Body of pancreas (tissue), 4 donors: ENCODE measurements at places on chromosomes 6 and 20. TPM values are rescaled to one million over a fixed set of nuclear protein-coding genes. Genes with fewer than 3 reads are reported as not detected.

Gene TMEM200A
- total RNA-seq = 0.66 TPM

Gene DCDC2
- total RNA-seq = 37.4 TPM

Gene SEL1L2
- not detected for total RNA-seq

Gene BFSP1
- 0.99 TPM for total RNA-seq

Gene SAMD10
- total RNA-seq = 3.6 TPM

Gene MCHR2
- total RNA-seq = not detected

Gene TPX2
- total RNA-seq = not detected

Gene HTR1B
- 0.52 TPM for total RNA-seq

Gene AAR2
- 16.3 TPM for total RNA-seq

DNA sequence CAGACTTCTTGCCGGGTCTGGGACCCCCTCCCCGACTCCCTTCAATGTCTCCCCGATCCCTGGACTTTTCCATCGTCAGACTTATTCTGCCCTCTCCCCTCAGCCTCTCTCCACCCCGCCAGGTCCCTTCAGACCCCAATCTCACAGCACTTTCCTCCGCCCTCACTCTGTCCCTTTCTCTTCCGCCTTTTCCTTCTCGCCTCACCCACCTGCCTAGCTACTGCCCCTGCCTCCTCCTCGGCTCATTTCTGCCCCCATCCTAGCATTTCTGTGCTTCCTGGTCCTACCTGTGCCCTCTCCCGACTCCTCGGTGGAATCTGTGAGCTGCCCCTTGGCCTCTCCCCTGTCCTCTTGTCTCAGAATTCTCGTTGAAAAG lies 616 bp downstream of the CHMP4B start:
- H3K27me3 ChIP-seq = no peaks in the 10 kb centered on the region
- H3K27ac ChIP-seq = peak overlapping the region; percentile 91
- DNase-seq = peak; percentile 27
- H3K4me1 ChIP-seq = peaks cover 44% of the 10 kb centered on the region
- H3K4me3 ChIP-seq = peak overlapping the region; percentile 49

DNA sequence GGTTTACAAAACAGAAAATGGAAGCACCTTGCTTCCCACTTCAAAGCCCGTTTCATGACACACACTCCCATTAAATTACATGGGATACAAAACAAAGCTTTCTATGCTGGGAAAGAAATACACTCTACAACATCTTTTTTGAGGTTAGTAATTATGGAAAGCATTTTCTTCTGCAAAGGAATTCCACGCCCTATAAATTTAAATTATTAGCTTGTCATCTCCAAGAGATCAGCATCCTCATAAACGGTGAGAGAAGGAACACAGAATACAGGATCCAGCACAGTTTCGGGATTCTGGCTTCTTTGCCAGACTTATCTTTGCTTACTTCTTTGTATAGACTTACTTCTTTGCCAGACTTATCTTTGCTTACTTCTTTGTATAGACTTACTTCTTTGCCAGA lies 1.3 kb upstream of the SMPDL3A start:
- H3K27me3 ChIP-seq = no peaks in the 10 kb centered on the region
- peaks cover 36% of the 10 kb centered on the region for H3K4me1 ChIP-seq
- no peak overlapping the region for H3K27ac ChIP-seq
- no peak for DNase-seq

DNA sequence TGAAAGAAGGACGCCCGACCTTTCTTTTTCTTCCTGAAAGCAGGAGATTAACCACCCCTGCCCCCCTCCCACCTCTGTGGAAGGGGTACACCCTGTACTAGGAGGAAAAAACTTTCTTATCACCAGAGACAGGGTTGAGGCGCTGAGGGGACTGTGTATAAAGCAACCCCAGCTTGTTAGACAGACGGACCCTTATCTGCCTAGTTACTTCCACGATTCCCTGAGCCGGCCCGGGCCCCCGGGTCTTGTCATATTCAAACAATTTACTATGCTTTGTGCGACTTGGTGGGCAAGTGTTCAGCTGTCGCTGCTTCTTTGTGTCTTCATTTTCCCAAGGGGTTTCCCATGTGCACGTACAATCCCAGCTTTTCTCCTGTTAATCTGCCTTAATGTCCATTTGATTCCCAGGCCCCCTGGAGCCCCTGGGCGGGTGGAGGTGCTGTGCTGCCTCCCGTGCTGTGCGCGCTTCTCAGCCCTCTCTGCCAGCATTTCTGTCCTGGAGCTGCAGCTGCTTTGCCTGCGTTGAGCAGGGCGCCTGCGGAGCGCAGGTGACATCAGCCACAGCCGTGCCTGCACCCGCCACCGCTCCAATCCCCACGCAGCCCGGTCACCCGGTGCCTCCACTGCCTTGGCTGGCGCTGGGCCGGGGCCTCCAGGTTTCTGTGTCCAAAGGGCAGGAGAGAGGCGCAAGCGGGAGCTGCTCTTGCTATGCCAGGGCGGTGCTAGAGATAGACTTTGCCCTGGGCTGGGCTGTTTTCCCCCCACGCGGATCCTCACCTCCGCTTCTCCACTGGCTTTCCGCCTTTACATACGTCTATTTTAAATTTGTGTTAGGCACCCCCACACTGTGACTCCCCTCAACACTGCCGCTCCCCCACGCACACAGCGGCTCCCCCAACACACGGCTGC lies 96.2 kb downstream of the TTLL2 start:
- no peaks in the 10 kb centered on the region for H3K36me3 ChIP-seq
- H3K4me3 ChIP-seq = no peak overlapping the region
- no peak overlapping the region for H3K27ac ChIP-seq

- H3K36me3 ChIP-seq = no peaks in the 10 kb centered on the region
- no peak for DNase-seq
- H3K4me1 ChIP-seq = peaks cover 14% of the 10 kb centered on the region
- no peak overlapping the region for H3K4me3 ChIP-seq
These were observed 16.2 kb downstream of the SOBP start for GRCh38 chr6:107506145-107506544.

DNA sequence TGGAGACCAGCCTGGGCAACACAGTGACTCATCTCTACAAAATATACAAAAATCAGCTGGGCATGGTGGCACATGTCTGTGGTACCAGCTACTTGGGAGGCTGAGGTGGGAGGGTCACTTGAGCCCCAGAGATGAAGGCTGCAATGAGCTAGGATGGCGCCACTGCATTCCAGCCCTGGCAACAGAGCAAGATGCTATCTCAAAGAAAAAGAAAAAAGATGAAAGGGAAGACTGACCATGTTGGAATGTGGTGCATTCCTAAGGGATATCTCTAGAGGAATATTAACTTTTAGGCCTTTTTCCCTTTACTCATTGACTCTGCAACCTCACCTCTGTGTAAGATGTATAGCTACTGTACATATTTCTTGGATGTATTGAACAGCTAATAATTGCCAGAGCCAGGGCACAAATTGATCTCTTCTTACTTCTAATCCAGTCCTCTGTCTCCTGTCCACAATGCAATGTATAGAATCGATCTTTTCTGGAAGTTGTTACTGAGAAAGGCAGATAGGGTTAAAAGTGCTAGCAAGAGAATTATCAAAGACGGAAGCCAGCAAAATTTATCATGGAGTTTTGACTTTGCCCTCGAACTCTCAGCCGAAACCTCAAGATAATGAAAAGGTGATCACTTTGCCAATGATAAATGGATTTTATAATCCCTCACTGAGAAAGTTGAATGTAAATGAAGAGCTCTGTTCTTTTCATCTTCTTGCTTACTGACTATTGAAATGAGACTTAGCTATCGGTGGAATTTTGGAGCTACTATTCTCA lies 46.3 kb downstream of the GCNT2 start:
- H3K27ac ChIP-seq = no peak overlapping the region
- no peak for DNase-seq
- no peak overlapping the region for H3K4me3 ChIP-seq
- no peaks in the 10 kb centered on the region for H3K27me3 ChIP-seq
- no peaks in the 10 kb centered on the region for H3K36me3 ChIP-seq

- DNase-seq = peak; percentile 60
- H3K4me1 ChIP-seq = peaks cover 13% of the 10 kb centered on the region
- H3K36me3 ChIP-seq = no peaks in the 10 kb centered on the region
- H3K27me3 ChIP-seq = no peaks in the 10 kb centered on the region
- no peak overlapping the region for H3K4me3 ChIP-seq
These were observed 10.4 kb upstream of the VNN2 start for GRCh38 chr6:132768051-132768517.

- H3K36me3 ChIP-seq = no peaks in the 10 kb centered on the region
- DNase-seq = no peak
- H3K27me3 ChIP-seq = no peaks in the 10 kb centered on the region
- no peaks in the 10 kb centered on the region for H3K4me1 ChIP-seq
These were observed 287.0 kb downstream of the CLIC5 start for GRCh38 chr6:45728674-45729073.

GRCh38 chr6:166021429-166021828 lies 146.2 kb downstream of the TBXT start:
- no peaks in the 10 kb centered on the region for H3K4me1 ChIP-seq
- H3K4me3 ChIP-seq = no peak overlapping the region
- DNase-seq = no peak

- H3K27me3 ChIP-seq = no peaks in the 10 kb centered on the region
- H3K36me3 ChIP-seq = no peaks in the 10 kb centered on the region
- no peak overlapping the region for H3K4me3 ChIP-seq
- H3K4me1 ChIP-seq = no peaks in the 10 kb centered on the region
These were observed 159.8 kb upstream of the PRDM1 start for GRCh38 chr6:105926318-105926717.

GRCh38 chr20:41408156-41408794 lies 41.7 kb upstream of the EMILIN3 start:
- no peak for DNase-seq
- no peak overlapping the region for H3K4me3 ChIP-seq
- no peaks in the 10 kb centered on the region for H3K4me1 ChIP-seq
- no peaks in the 10 kb centered on the region for H3K27me3 ChIP-seq
- H3K27ac ChIP-seq = no peak overlapping the region

GRCh38 chr20:60167812-60168211 lies 209.6 kb downstream of the CDH26 start:
- no peak for DNase-seq
- no peak overlapping the region for H3K27ac ChIP-seq
- no peak overlapping the region for H3K4me3 ChIP-seq
- no peaks in the 10 kb centered on the region for H3K27me3 ChIP-seq
- no peaks in the 10 kb centered on the region for H3K36me3 ChIP-seq

- H3K27me3 ChIP-seq = no peaks in the 10 kb centered on the region
- peaks cover 23% of the 10 kb centered on the region for H3K4me1 ChIP-seq
- H3K36me3 ChIP-seq = no peaks in the 10 kb centered on the region
- H3K27ac ChIP-seq = no peak overlapping the region
- DNase-seq = no peak
These were observed 2.8 kb downstream of the RTN4IP1 start for GRCh38 chr6:106626485-106626884.

DNA sequence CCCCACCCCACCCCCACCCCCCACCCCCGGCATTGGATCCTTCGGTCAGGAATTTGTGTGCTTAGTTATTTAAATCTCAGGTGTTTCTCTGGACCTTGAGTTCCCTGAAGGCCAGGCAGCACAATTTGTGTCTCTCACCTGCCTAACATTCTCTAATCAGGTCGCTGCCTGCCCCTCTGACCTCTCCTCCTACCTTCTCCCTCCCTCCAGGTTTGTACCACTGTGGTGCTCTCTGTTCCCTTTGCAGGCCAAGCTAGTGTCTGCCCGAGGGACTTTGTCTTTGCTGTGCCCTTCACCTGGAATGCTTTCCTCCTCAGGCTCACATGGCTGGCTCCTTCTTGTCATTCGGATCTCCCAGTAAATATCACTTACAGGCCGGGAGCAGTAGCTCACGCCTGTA lies 131.4 kb upstream of the SLC2A12 start:
- no peak for DNase-seq
- no peaks in the 10 kb centered on the region for H3K36me3 ChIP-seq
- no peak overlapping the region for H3K4me3 ChIP-seq
- peaks cover 34% of the 10 kb centered on the region for H3K4me1 ChIP-seq

DNA sequence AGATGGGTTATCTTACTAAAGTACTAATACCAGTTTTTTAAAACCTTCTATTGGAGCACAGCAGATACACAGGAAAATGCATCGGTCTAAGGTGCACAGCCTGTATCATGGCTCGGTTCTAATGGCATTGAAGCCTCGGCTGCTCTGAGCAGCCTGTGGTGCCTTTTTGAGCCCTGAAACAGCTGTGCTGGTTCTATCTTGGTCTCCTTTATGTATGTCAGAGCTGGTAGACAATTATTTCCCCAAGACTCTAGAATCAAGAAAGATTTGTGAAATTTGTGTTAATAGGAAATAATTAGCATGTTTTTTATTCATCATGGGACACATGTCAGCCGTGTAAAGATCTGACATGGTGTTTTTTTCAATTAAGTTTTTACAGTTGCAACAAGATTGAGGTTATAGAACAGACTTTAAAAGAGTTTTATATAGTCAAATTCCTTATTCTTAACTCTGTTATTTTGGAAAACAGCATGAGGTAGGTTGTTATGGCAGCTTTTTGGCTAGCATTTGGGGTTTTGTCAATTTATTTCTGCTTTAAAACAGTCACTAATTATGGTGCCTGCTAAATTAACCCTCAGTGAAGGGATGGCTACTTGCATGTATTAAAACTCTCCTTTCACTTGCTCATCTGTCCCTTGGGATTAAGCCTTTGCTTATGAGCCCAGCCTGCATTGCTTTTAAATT lies 40.3 kb upstream of the C20orf144 start:
- no peak overlapping the region for H3K27ac ChIP-seq
- no peaks in the 10 kb centered on the region for H3K4me1 ChIP-seq
- DNase-seq = no peak
- H3K4me3 ChIP-seq = no peak overlapping the region
- H3K27me3 ChIP-seq = no peaks in the 10 kb centered on the region

- no peak overlapping the region for H3K4me3 ChIP-seq
- H3K36me3 ChIP-seq = no peaks in the 10 kb centered on the region
These were observed 2.0 kb downstream of the OPRM1 start for GRCh38 chr6:154041001-154041400.

- H3K4me3 ChIP-seq = no peak overlapping the region
- no peaks in the 10 kb centered on the region for H3K4me1 ChIP-seq
- peaks cover 8% of the 10 kb centered on the region for H3K36me3 ChIP-seq
- H3K27me3 ChIP-seq = no peaks in the 10 kb centered on the region
These were observed 19.7 kb downstream of the LAMA5 start for GRCh38 chr20:62347445-62347844.

GRCh38 chr6:43871933-43872332 lies 101.9 kb downstream of the VEGFA start:
- no peak overlapping the region for H3K27ac ChIP-seq
- no peaks in the 10 kb centered on the region for H3K27me3 ChIP-seq
- DNase-seq = no peak
- no peaks in the 10 kb centered on the region for H3K36me3 ChIP-seq
- H3K4me1 ChIP-seq = peaks cover 27% of the 10 kb centered on the region
- no peak overlapping the region for H3K4me3 ChIP-seq

GRCh38 chr20:61887596-61888093 lies 178.0 kb downstream of the TAF4 start:
- H3K36me3 ChIP-seq = no peaks in the 10 kb centered on the region
- no peaks in the 10 kb centered on the region for H3K27me3 ChIP-seq
- no peaks in the 10 kb centered on the region for H3K4me1 ChIP-seq
- no peak for DNase-seq
- no peak overlapping the region for H3K4me3 ChIP-seq

DNA sequence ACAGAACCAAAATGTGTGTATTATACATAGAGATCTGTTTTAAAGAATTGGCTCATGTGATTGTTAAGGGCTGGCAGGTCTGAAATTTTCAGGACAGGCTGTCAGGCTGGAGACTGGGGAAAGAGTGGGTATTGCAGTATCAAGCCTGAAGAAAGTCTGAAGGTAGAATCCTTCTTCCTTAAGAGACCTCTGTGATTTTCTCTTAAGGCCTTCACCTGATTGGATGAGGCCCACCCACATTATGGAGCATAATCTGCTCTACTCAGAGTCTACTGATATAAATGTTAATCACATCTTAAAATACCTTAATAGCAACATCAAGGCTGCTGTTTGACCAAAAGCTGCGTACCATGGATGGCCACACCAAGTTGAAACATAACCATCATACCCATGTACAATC lies 43.4 kb upstream of the HINT3 start:
- no peak overlapping the region for H3K27ac ChIP-seq
- no peaks in the 10 kb centered on the region for H3K36me3 ChIP-seq
- no peak overlapping the region for H3K4me3 ChIP-seq
- DNase-seq = no peak
